ENCODE measurements at places on chromosomes 5 and 9.

DNA sequence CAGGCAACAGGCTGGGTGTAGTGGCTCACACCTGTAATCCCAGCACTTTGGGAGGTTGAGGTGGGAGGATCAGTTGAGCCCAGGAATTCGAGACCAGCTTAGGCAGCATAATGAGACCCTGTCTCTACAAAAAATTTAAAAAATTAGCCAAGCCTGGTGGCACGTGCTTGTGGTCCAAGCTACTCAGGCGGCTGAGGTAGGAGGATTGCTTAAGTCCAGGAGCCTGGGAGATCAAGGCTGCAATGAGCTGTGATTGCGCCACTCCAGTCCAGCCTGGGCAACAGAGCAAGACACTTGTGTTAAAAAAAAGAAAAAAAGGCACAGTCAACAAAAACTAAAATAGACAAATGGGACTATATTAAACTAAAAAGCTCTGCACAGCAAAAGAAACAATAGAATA is 29.3 kb downstream of the ATP6V0E1 start:
- DNase-seq, result no peak

DNA sequence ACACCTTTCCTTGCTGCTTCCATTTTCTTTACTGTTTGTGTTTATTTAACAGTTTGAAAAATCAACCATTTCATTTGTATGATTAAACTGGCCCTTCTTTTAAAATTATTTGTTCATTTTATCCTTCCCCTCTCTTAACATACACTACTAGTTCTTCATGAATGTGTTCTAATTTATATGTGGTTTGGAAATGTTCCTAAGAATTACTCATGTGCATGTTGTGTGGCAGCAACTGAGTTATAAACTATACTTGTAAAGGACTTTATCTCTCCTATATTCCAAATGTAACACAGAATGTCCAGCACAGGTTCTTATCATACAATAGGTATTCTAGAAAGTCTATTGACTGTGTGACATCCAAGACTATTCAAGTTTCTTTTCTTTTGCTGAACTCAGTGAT is 358.2 kb upstream of the MEF2C start:
- no peak for DNase-seq

- no peak for DNase-seq
These were observed 44.6 kb upstream of the LPCAT1 start for GRCh38 chr5:1568201-1568979.

- no peak for DNase-seq
These were observed 41.6 kb upstream of the FLT4 start for GRCh38 chr5:180691046-180691445.

DNA sequence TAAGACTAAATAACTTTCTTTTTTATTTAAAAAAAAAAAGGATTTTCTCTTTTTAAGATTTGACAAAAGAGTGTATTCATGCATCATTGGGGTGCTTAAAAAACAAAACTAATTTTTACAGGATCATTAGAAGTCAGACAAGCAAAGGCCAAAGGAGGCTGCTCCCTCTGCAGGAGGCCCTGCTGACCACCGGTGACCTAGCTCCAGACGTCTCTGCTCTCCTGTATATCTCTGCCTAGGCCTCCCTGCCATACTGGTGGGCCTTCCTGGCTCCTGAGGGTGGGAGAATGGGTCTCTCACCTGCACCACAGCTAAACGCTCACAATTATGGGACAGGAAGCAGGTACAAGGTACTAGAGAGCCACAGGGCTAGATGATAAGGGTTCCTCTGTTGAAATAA is 36.6 kb downstream of the CSF2 start:
- DNase-seq, result no peak

DNA sequence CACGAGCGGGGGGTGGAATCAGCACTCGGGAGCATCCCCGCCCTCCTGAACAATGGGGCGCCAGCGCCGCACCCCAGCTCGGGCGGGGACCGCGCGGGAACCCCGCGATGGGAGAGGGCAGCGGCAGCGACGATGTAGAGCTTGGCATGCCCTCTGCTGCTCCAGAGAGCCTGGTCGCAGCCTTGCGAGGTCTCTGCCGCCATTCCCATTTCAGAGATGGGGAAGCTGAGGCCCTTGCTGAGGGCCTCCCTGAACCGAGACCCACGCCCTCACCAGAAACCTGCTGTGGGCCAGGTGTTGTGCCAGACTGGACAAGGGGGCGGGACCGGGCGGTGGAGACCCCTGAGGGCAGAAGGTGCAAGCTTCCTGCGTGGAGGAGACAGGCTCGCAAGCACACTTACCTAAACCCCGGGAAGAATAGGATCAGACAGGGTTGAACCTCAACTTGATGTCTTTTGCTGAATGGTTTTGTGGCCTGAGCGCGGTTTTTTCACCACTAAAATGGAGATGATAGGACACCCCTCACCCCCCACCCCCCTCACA is 647 bp upstream of the MEGF9 start:
- no peak for DNase-seq

DNA sequence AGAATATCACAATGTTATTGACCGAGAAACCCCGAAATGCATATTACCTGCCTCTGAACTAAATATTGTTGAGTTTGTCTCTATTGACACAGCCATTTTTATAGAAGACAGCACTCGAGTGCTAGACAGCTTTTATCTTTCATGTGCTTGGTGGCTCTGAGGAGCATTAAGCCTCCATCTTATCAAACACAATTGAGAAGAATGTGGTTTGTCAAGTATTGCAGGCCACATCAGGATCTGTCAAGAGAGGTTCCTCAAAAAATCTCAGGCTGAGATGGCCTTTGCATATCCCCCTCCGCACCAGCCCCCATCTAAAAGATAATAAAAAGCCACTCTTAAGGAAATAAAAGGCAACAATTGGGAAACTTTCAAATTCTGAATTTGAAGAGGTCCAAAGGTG is 284.8 kb downstream of the DENND1A start:
- no peak for DNase-seq

DNA sequence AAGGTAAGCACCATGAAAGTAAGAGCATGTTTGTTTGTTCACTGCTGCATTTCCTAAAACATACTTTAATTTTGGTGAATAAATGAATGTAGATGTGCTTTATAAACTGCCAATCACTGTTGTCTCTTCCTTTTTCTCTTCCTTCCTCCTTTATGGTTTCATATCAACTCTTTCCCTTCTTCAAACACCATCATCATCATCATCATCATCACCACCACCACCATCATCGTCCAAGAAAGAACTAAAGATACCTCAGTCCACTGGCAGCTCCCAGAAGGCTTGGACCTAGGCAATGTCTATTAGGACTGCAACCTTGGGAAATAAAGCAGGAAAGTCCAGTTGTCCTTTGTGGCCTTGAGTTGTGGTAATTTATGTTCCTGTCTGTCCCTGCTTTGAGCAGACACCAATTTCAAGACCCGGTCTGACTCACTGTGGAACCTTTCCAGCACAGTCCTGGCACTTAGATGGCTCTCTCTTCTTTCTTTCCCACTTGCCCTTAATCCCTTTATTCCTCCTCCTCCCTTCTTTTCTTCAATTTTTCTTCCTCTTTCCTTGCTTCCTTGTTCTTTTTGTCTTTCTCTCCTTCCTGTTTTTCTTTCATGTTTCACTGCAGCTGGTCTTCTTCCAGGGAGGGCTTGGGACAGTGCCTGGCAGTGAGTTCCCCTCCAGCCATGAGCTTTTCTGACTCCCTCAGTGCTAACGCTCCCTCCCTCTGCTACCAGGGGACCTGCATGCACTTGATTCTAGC is 99.3 kb downstream of the ANGPTL2 start:
- DNase-seq, result no peak

All from NCI-H2227 treated with DMSO at 0.1 percent for 48 hours (cell line).